Femur (tissue), 1 donor: ENCODE measurements at places on chromosomes 2 and 18.

DNA sequence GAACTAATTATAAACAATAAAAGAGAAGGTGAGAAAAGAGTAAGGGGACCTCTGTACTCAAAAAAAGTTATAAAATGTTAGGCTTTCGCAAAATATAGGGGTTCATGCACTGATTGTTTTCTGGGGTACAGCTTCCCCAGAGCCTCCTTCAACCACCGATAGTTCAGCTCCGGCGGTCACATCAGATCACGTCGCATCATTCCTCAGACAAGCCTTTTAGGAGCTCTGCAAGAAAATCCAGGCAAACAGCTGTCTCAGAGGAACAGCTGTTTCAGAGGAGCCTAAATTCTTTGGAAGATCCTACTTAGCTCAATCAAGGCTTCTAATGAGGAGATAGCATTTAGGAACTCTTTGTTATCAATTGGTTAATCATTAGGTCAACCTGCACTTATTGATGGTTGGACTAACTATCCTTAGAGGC, 78.7 kb downstream of the MYCN start:
- DNase-seq, result no peak

- DNase-seq, result peak; percentile 81
Measured at GRCh38 chr18:13447621-13448334, 229.2 kb downstream of the LDLRAD4 start.

DNA sequence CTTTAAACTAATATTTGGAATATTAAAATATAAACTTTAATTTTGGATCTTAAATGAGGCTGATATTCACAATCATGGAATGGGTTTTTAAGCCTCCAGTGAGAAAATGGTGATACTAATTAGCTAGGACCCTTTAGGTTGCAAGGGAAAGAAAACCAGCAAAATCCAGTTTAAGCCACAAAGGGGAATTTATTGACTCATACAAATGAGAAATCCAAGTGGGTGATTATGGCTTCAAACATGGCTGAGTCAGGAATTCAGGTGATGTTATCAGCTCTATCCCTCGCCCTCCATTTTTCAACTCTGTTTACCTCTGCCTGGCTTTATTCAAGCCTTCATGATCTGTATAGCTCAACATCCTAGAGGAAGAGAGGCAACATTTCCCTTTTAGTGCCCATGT, 75.3 kb upstream of the DLX2 start:
- no peak for DNase-seq

GRCh38 chr2:102761763-102762162, at the start of gene TMEM182:
TSS of gene TMEM182 (plus strand) at chr2:102762031. CDS start at chr2:102762218, 187 bp downstream.
- peak; percentile 51 for DNase-seq

DNA sequence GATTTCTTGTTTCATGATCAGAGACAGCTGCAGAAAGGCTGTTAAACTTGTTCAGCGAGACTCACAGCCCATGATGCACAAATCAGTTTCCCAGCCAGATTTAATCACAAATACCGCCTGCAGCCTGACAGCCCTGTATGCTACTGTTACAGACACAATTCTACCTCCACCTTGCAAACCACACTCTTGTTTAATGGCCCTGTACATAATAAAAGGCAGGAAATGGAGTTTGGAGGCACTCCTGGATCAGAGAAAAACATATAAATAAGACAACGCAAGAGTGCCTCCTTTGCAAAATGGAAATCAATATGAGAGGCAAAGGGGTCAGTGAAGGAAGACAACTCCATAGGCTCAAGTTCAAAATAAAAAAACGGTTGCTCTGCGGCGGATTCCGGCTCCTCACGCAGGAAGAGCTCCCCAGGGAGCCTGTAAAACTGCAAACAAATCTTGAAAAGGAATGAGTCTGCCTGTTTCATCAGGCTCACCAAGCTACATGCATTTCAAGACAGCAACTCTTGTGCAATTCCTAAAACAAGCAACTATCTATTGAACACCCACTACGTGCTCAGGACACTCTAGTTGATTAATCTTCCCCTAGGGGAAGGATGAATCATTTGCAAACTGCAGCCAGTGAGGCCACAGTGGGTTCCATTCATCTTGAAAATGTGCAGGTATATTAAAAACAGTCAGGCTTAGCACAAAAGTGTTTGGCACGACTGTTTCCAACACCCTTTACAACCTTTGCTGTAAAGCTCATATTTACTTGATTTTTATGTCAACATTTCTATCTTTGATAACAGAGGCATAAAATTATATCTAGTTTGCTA, 37.5 kb downstream of the TBC1D8 start:
- no peak for DNase-seq

DNA sequence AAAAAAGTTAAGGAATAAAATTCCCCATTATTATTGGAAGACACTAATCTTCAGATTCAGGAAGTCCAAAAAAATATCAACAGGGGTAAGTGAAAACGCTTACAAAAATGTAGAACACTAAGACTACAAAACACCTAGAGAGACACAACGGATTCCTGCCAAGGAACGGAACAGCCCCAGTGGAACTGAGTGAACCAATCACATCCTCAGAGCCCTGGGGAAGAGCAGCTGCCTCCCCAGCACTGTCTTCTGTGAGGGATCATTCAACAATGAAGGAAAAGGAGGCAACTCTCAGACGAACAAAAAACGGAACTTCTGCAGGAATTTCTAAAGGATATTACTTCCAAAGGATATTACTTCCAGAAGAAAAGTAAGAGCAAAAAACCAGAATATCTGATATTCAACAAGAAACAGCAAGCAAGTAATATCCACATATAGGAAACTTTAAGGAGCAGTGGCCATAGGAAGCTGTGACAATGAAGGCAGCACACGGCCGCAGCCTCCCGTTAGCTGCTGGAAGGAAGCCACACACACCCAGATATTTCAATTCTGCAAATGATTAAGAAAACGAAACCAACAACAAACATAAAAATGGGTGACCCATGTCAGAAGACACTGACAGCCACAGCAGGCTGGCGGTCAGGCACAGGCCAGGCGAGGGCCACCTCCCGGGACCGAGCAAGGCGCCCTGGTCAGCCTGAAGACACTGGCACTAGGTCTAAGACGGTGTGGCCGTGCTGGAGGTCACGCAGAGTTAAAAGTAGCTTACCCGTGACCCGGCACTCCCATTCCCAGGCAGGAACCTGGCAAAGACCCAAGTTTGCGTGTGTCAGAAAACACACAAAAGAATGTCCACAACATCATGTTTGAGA, 81.8 kb downstream of the HDAC4 start:
- no peak for DNase-seq

DNA sequence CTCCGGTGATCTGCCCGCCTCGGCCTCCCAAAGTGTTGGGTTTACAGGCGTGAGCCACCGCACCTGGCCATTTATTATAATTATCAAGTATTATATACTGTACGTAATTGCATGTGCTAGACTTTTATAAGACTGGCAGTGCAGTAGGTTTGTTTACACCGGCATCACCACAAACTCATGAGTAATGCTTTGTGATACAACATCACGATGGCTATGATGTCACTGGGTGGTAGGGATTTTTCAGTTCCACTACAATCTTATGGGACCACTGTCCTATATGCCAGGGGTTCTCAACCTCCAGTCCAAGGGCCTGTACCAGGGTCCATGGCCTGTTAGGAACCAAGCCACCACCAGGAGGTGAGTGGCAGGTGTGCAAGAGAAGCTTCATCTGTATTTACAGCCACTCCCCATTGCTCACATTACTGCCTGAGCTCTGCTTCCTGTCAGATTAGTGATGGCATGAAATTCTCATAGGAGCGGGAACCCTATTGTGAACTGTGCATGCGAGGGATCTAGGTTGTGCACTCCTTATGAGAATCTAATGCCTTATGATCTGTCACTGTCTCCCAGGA, 9.4 kb downstream of the SCYGR4 start:
- no peak for DNase-seq

DNA sequence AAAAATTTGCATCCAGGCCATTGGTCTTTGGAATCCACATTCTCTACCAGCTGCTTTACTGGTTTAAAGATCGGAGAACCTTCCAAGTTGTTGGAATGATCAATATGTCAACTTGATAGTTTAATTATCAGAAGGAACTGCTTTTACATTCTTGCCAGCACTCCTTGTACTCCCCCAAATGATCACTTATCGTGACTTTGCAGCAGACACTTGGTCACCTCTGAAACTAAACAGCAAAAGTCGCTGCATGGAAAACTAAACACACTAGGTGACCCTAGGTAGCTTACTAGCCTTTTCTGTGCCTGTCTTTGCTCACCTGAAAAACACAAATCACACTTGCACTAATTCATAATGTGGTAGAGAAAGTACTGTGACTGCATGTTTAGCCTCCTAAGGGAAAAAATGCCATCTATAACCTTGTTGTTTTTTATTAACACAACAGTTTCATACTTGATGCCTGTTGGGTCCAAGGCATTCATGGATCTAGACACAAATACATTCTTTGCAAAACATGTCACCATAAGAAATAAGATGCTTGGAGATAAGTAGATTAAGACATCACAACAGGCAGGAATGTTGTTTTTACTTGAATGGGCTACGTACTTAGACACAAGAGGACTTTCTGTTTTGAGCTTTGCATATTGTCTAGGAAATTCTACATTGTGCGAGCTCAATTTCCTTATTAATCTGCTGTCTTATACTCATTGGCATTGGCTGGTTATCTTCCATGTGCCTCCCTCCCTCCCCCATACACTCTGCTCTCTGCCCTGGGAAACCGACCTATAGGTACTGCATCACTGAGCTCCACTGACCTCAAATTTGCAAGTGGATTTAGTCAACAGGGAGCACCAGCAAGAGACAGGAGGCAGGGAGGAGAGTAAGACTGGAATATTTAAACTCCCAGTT, 219.1 kb upstream of the STK17B start:
- DNase-seq, result no peak

GRCh38 chr2:151567006-151567405, 157.3 kb downstream of the RIF1 start:
- no peak for DNase-seq

DNA sequence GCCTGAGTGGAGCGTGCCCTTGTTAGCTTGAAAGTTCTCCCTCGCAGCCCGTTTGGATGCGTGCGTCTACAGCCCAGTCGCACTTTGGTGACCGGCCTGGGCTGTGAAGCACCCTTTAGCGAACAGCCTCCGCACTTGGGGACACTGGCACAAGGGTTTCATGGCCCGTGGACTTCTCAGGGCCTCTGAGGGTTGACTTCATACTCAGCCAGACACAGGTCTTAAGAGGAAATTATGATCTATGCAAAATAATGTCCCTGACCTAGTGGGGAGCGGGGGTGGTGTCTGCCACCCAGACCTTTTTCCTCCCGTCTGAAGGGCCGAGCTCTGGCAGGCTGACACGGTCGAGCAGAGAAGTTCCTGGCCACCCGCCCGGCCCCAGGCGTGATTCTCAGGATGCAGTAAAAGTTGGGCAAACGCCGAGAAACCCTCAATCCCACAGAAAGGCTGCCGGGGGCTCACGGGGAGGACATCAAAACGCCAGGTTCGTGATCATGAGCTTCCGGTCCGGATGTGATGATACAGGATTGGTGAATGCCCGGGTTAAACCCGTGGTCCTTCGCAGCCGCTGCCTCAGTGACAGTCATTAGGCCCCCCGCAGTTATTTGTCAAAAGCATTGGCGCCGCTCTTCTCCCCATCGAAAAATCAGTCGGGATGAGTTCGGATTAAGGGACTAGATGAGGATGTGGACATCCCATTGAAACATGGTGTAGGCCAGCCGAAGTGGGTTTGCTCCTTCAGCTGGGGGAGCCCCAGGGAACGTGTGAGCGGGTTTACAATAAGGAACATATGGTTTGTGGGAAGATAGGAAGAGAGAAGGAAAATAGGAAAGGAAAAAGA, 3.6 kb upstream of the PAX3 start:
- DNase-seq, result no peak
